CD4-positive, alpha-beta T cell treated with Interleukin-6 at 100 ng/mL for 8 hours (primary cell): ENCODE measurements at places on chromosomes 1 and 21.

GRCh38 chr1:209576392-209577197 lies 6.9 kb upstream of the CAMK1G start:
- DNase-seq: peak; percentile 56

- no peak for DNase-seq
These were observed 127.0 kb downstream of the PLPP3 start for GRCh38 chr1:56452027-56453011.

DNA sequence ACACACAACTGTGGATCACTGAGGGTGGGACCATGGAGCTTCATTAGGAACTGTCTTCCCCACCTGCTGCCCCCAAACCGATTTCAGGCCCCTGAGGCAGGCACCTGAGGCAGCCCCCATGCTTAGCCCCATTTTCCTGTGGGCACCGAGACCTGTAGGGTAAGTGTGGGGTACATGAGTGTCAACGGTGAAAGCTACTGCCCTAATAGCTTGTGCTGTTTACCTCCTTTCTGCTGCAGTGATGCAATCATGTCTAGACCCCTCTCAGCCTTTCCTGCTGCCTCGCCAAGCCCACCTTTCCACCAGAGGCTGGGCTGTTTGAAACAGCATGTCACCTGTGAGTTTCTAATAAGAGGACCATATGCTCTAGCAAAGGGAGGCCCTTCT lies 53.0 kb downstream of the NFASC start:
- no peak for DNase-seq

DNA sequence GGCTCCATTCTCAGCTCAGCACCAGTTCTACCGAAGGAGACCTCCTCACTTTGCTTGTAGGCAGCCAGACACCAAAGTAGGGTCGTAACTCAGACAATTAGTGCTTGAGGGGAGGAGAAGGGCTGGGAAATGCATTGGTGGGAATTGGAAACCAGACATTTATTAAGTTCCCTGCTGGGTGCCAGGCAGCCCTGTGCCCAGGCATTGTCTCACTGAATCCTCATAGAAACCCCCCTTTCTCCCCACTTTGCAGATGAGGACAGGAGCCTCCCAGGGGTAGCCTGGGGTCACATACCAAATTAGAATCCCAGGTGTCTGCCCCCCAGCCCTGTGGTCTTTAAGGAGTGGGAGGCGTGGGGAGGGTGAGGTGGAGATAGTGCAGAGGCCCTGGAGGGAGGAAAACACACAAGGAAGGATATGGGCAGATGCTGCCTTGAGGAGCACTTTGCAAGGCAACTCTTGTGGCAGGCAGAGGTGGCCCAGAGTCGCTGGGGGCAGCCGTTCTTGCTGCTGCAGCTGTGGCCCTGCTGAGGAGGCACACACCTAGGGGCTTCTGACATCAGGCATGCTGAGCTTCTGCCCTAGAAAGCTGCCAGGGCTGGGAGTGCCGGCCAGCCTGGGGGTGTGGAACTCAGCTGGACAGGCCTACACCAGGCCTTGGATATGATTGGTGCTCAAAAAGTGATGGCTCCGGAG lies 29.4 kb downstream of the CDK18 start:
- DNase-seq: no peak

GRCh38 chr1:157596384-157596783 lies 1.5 kb downstream of the FCRL4 start:
- no peak for DNase-seq

GRCh38 chr1:96772349-96772748 lies 50.8 kb downstream of the PTBP2 start:
- no peak for DNase-seq

DNA sequence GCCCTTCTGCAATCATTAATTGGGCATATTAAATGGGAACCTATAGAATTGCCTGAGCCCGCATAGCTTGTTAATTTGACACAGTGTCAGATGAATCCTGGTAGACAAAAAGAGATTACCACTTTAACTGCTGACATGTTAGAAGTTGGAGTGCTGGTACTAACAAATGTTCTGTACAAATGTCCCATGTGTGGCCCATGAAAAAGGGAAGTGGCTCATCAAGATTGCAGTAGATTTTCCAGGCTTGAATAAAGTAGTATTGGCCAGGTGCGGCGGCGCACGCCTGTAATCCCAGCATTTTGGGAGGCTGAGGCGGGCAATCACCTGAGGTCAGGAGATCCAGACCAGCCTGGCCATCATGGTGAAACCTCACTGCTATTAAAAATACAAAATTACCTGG lies 45.6 kb downstream of the GNPAT start:
- no peak for DNase-seq

- DNase-seq: no peak
These were observed 103.5 kb downstream of the RPE65 start for GRCh38 chr1:68346188-68346808.

DNA sequence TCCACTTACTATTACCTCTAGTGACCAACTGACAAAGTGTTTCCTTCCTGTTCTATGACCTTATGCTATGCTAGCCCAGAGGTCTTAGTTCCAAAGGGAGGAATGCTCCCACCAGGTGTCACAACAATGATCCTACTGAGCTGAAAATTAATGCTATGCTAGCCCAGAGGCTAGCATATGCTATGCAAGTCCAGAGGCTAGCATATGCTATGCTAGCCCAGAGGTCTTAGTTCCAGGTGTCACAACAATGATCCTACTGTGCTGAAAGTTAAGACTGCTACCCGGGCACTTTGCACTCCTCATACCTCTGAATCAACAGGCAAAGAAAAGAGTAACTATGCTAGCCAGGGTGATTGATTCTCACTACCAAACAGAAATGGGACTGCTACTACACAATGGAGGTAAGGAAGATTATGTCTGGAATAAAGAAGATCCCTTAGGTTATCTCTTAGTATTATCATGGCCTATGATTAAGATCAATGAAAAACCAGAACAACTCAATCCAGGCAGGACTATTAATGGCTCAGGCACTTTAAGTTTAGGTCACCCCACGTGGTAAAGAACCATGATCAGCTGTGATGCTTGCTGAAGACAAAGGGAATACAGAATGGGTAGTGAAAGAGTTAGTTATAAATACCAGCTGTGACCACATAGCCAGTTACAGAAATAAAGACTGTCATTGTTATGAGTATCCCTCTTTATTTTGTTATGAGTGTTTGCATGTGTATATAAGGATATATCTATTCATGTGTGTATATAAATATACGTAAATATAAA lies 114.1 kb downstream of the CSMD2 start:
- DNase-seq: no peak

DNA sequence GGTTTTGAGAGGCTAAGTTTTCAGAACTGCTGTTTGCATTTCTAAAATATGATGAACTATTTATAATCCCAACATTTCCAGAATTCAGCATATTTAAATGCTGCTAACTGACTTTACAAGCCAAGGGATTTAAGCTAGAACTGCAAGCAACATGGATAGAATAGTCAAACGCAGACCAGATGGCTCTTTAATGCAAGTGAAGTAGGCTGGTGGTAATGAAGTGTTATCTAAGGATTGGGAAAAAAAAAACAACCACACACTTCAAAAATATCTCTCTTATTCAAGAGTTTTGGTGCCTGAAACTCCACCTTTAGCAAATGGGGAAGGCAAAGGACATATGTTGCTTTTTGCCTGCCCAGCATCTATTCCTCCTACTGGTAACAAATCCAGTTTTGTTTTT lies 20.9 kb upstream of the SSX2IP start:
- DNase-seq: no peak

DNA sequence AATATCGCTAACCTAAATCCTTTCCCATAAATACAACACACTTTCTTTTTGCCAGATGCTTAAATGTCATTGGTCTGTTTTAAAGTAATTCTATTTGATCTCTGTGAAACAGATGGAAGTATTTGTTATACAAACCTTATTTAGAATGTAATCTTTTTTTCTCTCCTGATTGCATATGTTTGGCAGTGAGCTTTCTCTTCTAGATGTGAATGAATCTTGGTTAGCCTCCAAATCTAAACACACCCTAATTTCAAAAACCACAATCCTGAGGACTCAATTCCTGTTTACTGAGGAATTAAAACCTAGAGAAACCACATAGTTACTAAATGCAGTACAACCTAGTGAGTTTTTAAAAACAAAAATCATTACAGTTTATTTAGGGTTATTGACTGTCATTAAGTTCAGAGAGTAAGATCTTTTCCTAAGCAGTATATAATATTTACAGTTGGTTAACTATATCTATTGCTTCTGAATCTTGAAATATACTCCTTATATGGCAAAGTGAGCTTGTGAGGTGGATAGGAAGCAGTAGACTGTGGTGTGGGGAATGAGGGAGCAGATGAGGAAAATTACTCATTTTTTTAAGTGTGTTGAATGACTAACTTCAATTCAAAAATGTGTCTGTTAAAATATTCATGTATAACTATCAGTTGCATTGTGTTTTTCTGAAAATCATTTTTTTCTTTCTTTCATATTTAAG lies 218.7 kb downstream of the FMN2 start:
- DNase-seq: no peak

GRCh38 chr21:44288251-44289110 lies 2.8 kb downstream of the AIRE start:
- no peak for DNase-seq

- DNase-seq: no peak
These were observed 12.3 kb upstream of the SLC30A10 start for GRCh38 chr1:219940707-219941106.

GRCh38 chr1:239456788-239457187 lies 70.4 kb downstream of the CHRM3 start:
- DNase-seq: no peak

DNA sequence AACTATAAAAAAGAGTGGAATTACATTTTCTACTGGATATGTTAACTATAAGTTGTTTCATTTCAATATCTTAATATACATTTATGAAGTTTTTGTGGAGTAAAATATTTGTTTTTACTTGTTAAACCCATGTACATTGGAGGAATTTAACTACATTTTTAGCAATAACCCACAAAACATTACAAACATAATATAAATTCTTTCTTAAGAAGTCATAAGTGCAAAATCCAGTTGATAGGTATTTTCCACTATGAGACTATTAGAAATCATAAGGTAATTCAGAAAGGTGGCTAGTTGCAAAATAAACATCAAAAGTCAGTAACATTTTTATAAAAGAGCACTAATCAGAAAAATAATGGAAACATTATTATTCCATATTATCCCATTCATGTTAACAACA lies 73.9 kb upstream of the RRP15 start:
- DNase-seq: no peak

DNA sequence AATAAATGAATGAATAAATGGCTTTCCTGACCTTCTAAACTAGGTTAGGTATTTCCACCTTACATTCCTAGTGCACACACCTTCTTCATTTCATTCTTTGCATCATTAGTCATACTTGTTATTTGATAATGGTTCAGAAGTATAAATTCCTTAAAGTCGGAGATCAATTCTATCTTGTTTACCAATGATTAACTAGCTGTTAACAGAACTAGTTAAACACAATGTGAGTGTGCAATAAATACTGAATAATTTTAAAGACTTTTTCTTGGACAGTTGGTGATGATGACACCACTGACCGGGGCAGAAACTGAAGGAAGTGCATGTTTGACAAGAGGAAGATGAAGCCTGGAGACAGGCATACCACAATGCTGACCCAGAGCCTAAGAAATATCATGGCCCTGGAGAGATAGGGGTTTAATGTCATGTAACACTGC lies 207.1 kb upstream of the DEPDC1 start:
- no peak for DNase-seq

DNA sequence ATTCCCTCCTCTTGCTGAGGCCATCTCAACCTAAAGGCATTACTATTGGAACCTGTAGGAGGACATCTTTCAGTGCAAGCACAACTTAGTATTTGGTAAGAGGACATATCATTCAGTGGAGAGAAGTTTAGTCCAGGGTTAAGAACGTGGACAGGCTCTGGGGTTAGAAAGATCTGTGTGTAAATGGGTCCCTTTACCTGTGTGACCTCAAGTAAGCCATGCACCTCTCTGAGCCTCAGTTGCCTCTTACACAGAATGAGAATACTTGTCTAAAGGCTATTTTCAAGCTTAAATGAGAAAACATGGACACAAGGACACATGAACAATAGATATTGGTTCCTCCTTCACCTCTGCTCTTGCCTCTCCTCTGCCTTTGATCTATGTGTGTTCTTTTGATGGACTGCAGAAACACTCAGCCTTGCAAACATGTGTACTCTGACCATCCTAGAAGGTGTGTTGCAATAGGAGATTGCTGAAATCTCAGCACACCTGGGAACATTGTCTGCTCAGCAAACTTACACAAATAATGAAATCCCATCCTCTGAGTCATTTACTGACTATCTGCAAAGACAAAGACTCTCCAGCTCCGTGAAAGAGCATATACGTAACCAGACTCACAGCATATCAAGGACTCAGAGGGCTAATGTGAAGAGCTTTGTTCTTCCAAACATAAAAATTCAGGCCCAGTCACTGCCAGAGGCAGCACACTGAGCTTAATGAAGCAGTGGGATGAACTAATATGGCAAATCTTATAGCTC lies 143.8 kb downstream of the DAB1 start:
- DNase-seq: no peak

DNA sequence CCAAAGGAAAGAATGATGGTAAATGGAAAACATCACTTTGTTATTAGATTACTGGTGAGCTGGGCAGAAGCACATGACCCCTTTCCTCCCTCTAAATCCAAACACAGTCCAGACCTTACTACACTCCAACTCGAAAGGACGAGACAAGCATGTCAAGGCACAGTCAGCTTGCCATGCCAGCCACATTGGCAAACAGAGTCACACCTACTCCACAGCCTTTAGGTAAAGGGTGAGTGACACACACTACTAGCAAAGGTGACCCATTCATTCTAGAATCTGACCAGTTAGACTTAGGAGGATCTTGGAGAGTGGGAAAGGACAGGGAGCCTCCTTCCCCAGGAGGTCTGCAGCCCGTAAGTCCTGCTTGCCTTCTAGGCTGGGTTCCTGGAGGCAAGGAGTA lies 3.0 kb downstream of the SLC44A3 start:
- no peak for DNase-seq

DNA sequence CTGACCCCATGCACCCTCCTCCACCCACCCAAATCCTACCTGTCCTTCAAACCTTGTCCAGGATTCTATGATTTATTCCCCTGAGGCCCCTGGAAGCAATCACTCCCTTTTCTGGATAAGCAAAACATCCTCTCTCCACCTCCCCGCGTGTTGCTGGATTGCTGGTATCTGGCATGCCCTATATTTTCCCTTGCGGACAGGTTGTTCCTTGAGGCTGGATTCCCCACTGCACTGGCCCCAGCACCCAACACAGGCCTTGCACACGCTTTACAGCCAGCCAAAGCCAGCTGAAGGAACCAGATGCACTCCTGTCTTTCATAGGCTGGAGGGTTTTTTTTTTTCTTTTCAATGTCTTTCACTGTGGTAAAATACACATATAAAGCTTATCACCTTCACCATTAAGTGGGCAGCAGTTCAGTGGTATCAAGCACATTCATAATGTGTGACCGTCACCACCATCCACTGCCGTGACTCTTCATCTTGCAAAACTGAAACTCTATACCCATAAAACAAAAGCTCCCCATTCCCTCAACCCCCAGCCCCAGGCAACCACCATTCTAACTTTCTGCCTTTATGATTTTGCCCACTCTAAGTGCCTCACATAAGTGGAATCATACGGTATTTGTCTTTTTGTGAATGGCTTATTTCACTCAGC lies 50.9 kb downstream of the TOR1AIP2 start:
- no peak for DNase-seq
